ENCODE measurements at places on chromosomes 4 and X.

DNA sequence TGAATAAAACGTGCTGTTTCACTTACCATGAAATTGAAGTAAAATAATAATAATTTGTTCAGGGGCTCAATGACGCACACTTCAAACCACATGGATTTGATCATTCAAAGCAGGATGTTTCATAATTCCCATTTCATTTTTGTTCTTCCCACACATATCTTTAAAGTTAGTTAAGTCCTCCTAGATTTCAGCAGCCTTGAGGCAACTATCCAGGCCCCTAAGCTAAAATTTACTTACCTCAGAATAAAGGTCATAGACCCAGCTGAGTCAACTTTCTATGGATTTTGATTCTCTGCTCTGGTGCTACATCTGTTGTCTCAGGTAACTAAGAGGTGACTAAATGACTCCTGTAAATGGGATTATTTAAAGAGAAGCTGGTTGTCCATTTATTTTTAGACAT is 25.0 kb downstream of the GPR174 start:
- DNase-seq: no peak

- DNase-seq: no peak
Measured at GRCh38 chrX:25427873-25428555, 412.2 kb upstream of the ARX start.

GRCh38 chr4:87251106-87251505 is 30.7 kb upstream of the KLHL8 start:
- DNase-seq: no peak

GRCh38 chr4:71944956-71945355 is 86.8 kb upstream of the NPFFR2 start:
- no peak for DNase-seq

DNA sequence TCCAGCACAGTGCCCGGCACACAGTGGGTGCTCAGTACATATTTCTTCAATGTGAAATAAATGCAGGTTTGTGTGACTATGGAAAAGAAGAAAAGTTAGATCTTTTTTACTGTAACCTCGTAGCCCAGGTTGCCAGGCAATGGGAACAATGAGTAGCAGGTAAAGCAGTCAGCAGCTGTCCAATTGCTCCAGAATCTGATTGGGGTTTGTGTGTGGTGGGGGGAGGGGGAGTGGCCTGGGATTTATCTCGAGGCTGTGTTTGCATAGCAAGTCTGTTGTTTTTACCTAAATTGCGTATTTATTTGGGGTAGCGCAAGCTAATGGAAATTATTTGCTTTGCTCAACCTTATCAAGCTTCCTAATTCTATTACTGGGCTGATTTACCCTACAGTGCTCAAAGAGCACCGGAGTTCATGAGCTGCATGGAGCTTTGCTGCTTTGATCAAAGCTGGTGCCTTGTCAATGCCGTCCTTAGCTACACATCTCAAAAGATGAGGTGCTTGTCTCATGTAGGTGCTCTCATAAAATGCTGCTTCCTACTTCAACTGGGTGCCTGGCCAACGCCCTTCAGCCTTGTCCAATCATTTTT is 145.0 kb upstream of the DGKK start:
- no peak for DNase-seq

GRCh38 chr4:183504930-183505610 is at the start of gene ING2:
Gene ING2 (plus strand): TSS chr4:183505058. CDS start chr4:183505196, 138 bp downstream.
- DNase-seq: no peak
